ENCODE measurements at places on chromosomes 7 and 10.

- DNase-seq = no peak
These were observed 507.3 kb upstream of the AUTS2 start for GRCh38 chr7:69090936-69091335.

GRCh38 chr10:15254808-15255648 lies 86.5 kb upstream of the NMT2 start:
- no peak for DNase-seq

- DNase-seq = no peak
These were observed 7.1 kb downstream of the DOCK4 start for GRCh38 chr7:112199035-112199655.

DNA sequence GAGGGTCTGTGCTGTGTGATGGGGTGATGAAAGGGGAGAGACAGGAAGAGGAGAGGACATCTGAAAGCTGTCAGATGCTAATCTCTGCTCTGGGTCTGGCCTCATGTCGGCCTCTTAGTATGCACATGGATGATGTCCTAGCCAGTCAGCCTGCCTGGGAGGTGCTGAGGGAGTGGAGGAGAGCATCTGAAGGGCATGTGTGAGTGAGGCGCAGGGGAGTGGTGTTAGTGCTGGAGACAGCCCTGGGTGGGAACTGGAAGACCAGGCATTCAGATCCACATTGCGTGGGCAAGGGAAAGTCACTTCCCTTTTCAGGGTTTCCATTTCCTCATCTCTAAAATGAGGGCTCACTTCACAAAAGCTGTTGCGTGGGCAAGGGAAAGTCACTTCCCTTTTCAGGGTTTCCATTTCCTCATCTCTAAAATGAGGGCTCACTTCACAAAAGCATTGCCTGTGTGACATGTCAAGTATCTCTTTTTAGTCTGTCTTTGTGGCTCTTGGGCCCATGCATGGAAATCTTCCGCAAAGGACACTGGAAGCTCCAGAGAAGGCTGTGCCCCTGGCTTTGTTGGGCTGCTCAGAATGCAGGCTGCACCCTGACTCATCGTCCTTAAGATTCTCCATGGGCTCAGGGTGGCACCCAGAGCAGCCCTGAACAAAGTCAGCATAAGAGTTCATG lies 10.0 kb downstream of the SFTPD start:
- DNase-seq = no peak

DNA sequence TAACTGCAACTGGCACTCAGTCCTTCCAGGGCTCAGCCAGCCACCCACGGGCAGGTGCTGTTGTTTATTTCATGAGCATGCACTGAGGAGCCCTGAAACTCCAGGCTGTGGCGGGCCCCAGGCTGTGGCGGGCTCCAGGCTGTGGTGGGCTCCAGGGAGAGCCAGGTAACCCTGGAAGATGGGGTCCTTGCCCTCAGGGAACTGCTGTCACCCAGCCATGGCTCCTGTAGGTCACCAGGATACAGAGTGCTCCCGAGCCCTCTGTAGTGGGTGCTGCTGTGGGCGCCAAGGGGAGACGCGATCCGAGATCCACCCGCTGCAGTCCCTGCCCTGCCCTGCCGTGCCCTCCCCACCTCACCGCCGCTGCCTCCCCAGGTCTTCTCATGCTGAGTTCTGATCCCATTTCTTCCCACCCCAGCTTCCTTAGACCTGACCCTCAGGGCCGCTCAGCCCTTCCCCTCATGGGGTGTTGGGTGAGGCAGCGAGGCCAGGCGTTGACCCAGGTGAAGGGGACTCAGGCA lies 29.6 kb downstream of the LRRC27 start:
- DNase-seq = no peak
